Activated CD4-positive, alpha-beta T cell treated with anti-CD3 and anti-CD28 coated beads, Interleukin-2, amount 10 ng/mL, durations not matched to agents 24 days and 14 days (primary cell): ENCODE measurements at places on chromosomes 2 and 18.

DNA sequence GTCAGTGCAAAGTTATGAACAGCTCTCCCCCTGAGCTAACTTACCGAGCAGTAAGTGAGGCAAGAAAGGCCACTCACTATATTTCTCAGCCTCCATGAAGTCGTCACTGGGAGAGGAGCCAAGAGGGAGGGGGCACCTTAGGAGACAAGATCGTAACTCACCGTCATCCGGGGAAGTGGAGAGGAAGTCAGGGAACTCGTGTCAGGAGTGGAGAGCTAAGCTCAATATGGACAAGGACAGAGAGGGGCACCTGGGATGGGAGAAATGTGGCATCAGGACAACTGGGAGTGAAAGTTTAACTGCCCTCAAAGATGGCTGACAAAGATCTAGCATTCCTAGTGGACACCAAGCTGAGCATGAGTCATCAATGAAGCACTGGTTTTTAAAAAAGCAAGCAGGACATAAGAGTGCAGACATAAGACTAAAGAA is 37.1 kb downstream of the BCL11A start:
- DNase-seq = no peak

DNA sequence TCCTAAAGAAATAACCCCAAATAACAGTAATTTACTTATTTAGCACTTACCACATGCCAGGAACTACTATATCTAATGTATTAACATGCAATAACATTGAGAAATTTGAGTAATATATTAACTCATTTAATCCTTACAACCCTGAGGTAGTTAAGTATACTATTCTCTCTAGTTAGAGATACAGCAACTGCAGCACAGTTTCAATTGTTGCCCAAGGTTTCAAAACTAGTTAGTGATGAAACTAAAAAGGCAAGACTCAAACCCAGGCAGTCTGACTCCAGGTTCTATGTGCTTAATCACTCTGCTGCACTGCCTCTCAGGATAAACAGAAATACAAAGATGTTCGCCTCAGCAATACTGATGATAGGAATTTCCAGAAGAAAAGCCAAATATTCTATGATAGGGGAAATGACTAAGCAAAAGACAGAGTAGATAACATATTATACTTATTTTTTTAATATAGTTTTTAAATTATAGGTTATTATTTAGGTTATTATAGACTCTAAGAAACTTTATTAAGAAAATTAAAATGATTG is 88.0 kb downstream of the SS18 start:
- no peak for DNase-seq

- no peak for DNase-seq
Measured at GRCh38 chr18:49494660-49495059, 7.6 kb upstream of the C18orf32 start.

- DNase-seq = no peak
Measured at GRCh38 chr2:97928591-97928990, 67.2 kb downstream of the TMEM131 start.

DNA sequence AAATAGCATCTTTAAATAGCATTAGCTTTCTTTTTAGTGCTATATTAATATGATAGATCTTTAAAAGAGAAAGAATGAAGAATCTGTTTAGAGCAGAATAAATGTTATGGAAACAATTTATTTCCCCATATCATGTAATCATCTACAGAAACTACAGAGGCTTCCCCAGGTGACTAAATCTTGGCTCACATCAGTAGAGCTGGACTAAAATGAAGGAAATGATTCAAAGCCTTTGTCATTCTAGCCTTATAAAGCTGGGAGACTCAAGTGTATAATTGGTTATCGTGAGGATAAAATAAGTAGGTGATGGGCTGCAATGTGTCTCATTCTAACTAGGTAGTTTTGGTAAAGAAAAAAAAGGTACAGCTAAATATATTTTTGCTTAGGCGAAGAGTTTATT is 83.2 kb upstream of the UNC80 start:
- no peak for DNase-seq

GRCh38 chr2:160402501-160402900 is 91.1 kb downstream of the RBMS1 start:
- no peak for DNase-seq

GRCh38 chr18:73848656-73849055 is 299.0 kb downstream of the FBXO15 start:
- DNase-seq = no peak

DNA sequence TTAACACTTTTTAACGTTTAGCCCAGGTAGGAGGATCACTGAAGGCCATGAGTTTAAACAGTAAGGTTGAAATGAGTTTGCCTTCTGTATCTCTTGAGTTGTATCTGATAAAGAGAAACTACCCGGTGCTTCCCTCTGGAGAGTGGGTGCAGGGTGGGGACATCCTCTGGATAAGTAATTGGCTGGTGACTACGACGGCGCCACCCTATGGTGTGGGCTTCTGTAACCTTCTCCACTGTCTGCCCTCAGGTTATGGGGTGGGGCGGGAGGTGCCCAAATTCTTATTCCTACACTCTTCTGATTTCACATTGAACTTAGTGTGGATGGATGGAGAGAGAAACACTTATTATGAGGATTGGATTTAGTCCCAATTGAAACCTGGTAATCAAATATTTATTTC is 68.8 kb downstream of the LDLRAD4 start:
- DNase-seq = no peak
